ENCODE measurements at places on chromosomes 5 and 9. TPM values are rescaled to one million over a fixed set of nuclear protein-coding genes. Genes with fewer than 3 reads are reported as not detected.

ARID3C gene
- total RNA-seq, result 0.31 TPM

MAP3K1 gene
- total RNA-seq, result 12.9 TPM

CNTFR gene
- total RNA-seq, result not detected

VLDLR gene
- 3.0 TPM for total RNA-seq

CERCAM gene
- total RNA-seq, result 67.5 TPM

JAKMIP2 gene
- 0.92 TPM for total RNA-seq

RAI14 gene
- 89.8 TPM for total RNA-seq

SPATA6L gene
- 0.79 TPM for total RNA-seq

TERT gene
- not detected for total RNA-seq

TBC1D13 gene
- total RNA-seq, result 10.2 TPM

LECT2 gene
- total RNA-seq, result not detected

TAF1L gene
- under 0.01 TPM for total RNA-seq

GDNF gene
- not detected for total RNA-seq

FRMD3 gene
- total RNA-seq, result 3.9 TPM

PPP3R2 gene
- total RNA-seq, result not detected

PARP8 gene
- total RNA-seq, result 17.3 TPM

SPINK4 gene
- total RNA-seq, result not detected

TNFSF15 gene
- 0.19 TPM for total RNA-seq

LPAR1 gene
- total RNA-seq, result 39.8 TPM

CA9 gene
- total RNA-seq, result not detected

NIPAL4 gene
- total RNA-seq, result not detected

LCN12 gene
- 0.37 TPM for total RNA-seq

CCDC192 gene
- not detected for total RNA-seq

RELL2 gene
- 1.5 TPM for total RNA-seq

GABRA6 gene
- not detected for total RNA-seq

PCDHGC5 gene
- 3.4 TPM for total RNA-seq

ZBED3 gene
- 0.81 TPM for total RNA-seq

IRX1 gene
- total RNA-seq, result 0.53 TPM

SLC6A19 gene
- total RNA-seq, result not detected

NMRK1 gene
- total RNA-seq, result 29.5 TPM

PCDHB12 gene
- 0.25 TPM for total RNA-seq

UTP15 gene
- 14.9 TPM for total RNA-seq

FREM1 gene
- total RNA-seq, result 0.56 TPM

SEMA6A gene
- 0.40 TPM for total RNA-seq

LNPEP gene
- total RNA-seq, result 39.4 TPM

PTPDC1 gene
- 6.5 TPM for total RNA-seq

AQP3 gene
- 0.26 TPM for total RNA-seq

ZNF462 gene
- 5.2 TPM for total RNA-seq

PCDHGB5 gene
- 21.0 TPM for total RNA-seq

NR5A1 gene
- not detected for total RNA-seq

CDKN2A gene
- total RNA-seq, result 10.7 TPM

ZNF367 gene
- 15.9 TPM for total RNA-seq

TMC1 gene
- total RNA-seq, result 0.93 TPM

UNC5A gene
- total RNA-seq, result 0.12 TPM

IFNE gene
- 24.6 TPM for total RNA-seq

PCDHB13 gene
- total RNA-seq, result 1.1 TPM

CATSPER3 gene
- total RNA-seq, result 0.25 TPM

IQGAP2 gene
- 1.6 TPM for total RNA-seq

SLC4A9 gene
- not detected for total RNA-seq

TMEM215 gene
- not detected for total RNA-seq

SEMA5A gene
- 47.5 TPM for total RNA-seq

STPG3 gene
- not detected for total RNA-seq

BTNL9 gene
- not detected for total RNA-seq

C5orf63 gene
- 2.0 TPM for total RNA-seq
